ELR (cell line): ENCODE measurements at places on chromosomes 16 and 17.
A peak's percentile ranks its signal among the peaks of the same experiment; 100 is the strongest.

GRCh38 chr17:39406951-39407350 is 5.5 kb upstream of the FBXL20 start:
- DNase-seq: no peak

- no peak for DNase-seq
These were observed 410.5 kb downstream of the WWOX start for GRCh38 chr16:78509965-78510364.

DNA sequence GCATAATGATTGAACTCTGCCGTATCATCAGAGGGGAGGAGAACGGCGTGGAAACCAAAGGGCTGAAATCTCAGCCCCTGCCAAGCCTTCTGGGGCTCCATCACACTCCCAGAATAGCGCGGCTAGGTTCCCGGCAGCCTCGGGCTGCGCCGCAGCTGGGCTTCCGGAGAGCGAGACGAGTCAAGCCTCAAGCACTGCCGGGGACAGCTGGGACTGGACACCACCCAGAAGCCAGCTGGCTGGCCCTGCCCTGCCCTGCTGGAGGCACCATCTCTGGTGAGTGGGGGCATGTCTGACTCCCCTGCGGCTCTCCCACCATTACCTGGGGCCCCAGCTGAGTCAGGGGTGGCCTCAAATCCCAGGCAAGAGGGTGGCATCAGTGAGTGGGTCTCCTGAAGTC is 7.2 kb upstream of the GPRC5C start:
- no peak for DNase-seq

- no peak for DNase-seq
These were observed 33.1 kb upstream of the GSE1 start for GRCh38 chr16:85579923-85580580.

DNA sequence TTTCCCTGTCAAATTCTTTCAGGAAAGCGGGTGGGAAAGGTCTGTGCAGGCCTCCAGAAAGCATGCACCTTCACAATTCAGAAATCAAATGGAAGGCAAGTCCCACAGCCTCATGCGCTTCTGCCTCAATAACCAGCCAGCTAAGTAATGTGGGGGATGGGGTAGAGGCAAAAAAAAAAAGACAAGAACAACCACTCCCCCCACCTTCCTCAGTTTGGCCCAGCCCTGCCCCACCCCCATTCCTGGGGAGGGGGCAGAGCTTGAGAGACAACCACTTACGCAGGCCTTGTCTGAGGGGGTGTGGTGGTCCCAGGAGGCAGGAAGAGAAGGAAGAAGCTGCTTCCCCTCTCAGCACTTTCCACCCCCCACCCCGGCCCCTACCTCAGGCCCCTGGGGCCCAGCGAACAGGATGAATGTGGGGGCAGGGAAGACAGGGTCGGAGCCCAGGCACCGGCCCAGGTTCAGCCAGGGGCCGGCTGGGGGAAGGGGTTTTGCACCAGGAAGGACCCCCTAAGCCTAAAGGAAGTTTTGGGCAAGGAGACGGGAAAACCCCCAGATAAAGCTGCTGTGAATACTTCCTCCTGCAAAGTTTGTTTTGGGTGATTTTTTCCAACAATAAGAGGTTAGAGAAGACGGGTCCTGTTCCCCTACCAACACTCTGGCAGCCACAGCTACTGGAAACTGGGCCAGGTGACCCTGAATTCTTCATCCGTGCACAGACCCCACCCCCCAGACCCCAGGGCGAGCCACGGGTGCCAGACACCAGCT is 1.2 kb downstream of the JUP start:
- DNase-seq: no peak

DNA sequence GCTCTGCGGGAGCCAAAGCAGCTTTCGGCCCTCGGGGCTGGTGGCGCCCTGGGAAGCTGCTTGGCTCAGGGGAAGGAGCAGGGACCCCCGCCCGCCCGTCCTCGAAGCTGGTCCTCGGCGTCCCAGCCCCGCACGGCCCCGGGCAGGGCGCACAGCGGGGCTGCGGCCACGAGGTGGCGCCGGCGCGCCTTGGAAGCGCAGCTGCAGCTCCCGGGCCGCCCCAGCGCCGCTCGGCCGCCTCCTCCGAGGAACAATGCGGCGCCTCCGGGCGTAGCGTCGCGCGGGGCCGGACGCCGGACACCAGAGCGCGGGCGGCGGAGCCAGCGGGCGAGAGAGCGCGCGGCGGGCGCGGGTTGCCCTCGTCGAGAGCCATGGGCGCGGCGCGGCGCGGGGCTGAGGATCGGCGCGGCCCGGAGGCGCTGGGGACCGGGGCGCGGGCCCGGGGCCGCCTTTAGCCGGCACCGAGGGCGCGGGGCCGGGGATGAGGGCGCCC is at the start of gene MGAT5B:
TSS of gene MGAT5B (plus strand) at position 229 of the 493 bp plus-strand sequence. CDS start 626 bp downstream, outside the sequence.
- peak; percentile 92 for DNase-seq

DNA sequence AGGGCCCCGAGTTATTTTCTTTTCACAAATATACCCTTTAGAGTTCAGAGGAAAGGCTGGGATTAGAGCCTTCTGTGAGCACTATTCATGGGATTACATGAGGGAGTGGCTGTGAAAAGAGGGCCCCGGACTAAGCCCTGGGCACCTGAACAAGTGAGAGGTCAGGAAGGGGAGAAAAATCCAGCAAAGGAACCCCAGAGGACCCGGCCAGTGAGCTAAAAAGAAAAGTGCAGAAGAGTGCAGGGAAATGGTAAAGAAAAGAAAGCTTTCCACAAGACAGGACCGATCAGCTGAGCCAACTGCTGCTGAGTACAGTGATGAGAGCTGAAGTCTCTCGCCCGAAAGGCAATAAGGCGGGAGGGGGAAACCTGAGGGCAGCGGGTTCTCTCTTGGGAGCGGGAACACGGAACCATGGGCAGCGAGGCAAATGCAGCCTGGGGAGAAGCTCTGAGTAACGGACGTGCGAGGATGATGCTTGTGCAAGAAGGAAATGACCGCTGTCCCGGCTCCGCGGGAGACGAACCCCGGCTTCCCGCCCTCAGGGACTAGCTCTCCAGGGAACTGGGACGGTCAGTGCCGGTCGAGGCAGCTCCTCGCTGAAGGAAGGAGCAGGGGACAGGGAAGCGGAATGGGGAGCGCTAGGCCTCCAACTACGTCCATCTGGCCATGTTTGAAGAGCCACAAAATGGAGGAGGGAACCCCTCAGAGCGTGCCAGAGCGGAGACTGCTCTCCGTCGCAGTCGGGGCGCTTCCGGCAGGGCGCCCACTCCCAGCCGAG is 665 bp upstream of the ALDH3A2 start:
- peak; percentile 85 for DNase-seq

DNA sequence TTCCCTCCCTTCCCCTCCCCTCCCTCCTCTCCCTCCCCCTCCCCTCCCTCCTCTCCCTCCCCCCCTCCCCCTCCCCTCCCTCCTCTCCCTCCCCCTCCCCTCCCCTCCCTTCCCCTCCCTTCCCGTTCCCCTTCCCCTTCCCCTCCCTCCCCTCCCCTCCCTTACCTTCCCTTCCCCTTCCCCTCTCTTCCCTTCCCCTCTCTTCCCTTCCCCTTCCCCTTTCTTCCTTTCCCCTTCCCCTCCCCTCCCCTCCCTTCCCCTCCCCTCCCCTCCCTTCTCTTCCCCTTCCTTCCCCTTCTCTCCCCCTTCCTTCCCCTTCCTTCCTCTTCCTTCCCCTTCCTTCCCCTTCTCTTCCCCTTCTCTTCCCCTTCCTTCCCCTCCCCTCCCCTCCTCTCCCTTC is 61.1 kb downstream of the EMP2 start:
- DNase-seq: no peak

GRCh38 chr17:35017021-35017420 is 36.7 kb downstream of the LIG3 start:
- no peak for DNase-seq

- peak; percentile 33 for DNase-seq
These were observed 13.1 kb upstream of the PRR35 start for GRCh38 chr16:546909-547770.

GRCh38 chr17:31525801-31526549 is 134.5 kb downstream of the RAB11FIP4 start:
- peak; percentile 62 for DNase-seq

DNA sequence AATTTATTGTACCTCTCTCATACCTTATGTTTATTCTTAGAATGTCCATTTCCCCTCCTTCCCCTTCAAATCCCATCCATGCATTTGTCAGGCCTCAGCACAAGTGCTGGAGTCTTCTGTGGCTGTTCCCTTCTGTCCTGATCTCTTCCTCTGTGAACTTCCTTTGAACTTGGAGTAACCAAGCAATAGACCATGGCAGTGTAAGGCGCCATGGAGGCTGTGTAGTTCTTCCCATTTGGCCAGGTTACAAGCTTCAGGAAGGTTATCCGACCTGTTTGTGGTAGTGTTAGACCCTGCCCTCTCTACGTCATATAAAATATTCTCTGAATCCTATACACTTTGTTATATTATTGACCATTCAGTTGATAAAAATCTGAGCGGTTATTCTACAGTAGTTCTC is 28.6 kb downstream of the MAP2K6 start:
- no peak for DNase-seq

- DNase-seq: no peak
These were observed 358.1 kb downstream of the ZFHX3 start for GRCh38 chr16:72689851-72690250.

DNA sequence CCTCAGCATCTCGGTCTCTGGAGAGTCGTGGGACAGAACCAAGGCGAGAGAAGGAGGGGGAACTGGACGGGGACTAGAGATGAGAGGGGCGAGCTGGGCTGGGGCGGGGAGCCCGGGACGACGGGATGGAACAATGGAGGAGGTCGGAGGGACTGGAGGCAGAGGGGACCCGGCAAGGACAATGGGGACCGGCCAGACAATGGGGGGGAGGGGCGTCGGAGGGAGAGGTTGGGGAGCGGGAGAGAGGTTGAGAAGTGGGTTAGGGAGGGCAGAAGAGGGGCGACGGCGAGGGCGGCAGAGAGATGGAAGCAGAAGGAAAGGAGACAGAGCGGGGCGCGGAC is 719 bp downstream of the NGFR start:
- no peak for DNase-seq

GRCh38 chr16:22874394-22874793 is 60.4 kb downstream of the HS3ST2 start:
- no peak for DNase-seq

GRCh38 chr17:29682054-29682453 is 59.3 kb upstream of the CORO6 start:
- peak; percentile 23 for DNase-seq

DNA sequence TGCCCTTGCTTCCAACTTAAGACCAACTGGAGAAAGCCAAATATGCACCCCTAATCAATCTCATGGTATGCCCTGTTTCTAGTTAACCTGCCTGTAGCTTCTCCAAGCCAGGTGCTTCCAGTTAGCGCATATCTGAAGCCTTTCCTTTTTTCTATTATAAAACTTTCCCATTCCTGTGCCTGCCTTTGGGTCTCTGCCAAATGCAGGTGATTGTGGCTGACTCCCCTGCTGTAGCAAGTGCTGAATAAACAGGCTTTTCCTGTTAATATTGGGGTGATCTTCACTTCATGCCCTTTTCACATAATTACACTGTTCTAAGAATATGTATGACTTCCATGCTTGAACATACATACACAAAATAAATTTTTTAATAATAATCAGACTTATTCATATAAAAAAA is 207.4 kb downstream of the TANC2 start:
- DNase-seq: no peak

GRCh38 chr17:63826468-63827001 is 696 bp upstream of the PSMC5 start:
- peak; percentile 64 for DNase-seq

DNA sequence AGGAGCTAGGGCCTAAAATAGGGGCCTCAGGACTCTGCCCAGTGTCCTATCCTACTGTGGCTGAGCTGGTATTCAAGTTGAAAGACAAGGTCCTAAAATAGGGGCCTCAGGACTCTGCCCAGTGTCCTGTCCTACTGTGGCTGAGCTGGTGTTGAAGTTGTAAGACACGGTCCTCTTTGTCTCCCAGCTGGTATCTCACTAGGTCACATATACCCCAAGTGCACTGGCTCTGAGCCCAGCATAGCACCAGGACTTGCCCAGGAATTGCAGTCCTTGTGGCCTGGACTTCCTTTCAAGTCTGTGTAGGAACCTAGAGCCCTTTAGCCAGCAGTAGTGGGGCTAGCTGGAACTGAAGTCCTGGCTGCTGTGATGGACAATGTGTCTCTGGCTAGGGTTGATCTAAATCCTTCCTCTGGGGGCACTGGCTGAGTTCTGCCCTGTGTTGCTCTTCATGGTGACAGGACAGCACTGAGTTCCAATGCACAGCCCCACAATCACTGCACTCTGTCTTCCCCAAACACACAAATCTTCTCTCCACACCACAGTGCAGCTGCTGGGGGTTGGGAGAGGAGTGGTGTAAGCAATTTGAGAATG is 260.5 kb downstream of the HAPSTR1 start:
- DNase-seq: no peak

DNA sequence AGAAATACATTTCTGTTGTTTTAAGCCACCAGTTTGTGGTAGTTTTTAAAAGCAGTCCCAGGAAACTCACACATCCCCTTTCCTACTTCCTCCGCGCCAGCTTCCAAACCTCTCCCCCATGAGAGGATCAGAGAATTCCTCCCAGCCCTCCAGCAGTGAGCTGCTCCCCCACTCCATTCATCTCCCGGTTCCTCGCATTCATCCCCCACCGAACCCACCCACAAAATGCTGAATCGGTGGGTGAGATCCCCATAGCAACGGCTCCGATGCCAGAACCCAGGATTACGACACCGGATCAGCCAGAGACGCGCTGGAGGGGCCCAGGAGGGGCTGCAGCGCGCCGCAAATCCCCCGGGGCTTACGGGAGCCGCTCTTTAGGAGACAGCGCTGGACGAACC is 251.4 kb upstream of the RPL38 start:
- DNase-seq: no peak

DNA sequence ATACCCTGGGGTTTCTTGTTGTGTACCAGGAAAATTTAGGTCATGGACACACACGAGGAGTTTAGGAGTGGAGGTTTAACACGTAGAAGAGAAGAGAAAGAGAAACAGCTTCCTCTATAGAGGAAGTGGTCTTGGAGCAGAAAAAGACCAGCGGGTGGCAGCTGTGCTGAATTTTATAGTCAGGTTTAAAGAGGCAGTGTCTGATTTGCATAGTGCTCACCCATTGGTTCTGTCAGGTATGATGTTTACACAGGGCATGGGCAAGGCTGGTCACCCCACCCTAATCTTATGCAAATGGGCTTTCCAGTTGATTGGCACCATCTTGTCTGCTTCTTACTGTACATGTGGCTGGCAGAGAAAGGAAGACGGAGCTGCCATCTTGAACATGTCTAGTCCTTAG is 309.0 kb downstream of the CDH13 start:
- DNase-seq: no peak

DNA sequence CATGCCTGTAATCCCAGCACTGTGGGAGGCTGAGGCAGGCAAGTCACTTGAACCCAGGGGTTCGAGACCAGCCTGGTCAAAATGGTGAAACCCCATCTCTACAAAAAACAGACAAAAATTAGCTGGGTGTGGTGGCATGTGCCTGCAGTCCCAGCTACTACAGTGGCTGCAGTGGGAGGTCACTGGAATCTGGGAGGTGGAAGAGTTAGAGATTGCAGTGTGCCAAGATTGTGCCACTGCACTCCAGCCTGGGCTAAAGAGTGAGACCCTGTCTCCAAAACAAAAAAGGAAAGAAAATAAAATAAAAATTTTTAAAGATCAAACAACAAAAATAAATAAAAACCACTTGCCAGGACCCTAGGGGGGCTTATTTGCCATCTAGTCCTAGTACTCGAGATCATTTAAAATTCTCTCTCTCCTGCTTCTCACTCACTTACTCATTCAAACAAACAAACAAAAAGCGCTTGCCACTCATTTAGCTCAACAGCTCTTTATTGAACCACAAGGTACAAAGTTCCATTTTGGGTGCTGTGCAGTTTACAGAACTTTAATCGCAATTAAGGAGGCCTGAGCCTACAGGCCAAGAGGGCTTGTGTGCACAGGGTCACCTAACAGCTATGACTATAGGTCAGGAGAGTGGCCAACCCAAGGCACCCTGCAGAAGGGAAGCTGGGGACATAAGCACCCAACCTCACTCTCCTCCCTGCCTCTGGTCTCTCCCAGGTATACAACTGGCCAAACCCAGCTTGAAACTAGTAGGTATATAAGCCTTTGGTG is 4.4 kb downstream of the CHD9NB start:
- DNase-seq: no peak
